ENCODE measurements at places on chromosomes 4 and X.

DNA sequence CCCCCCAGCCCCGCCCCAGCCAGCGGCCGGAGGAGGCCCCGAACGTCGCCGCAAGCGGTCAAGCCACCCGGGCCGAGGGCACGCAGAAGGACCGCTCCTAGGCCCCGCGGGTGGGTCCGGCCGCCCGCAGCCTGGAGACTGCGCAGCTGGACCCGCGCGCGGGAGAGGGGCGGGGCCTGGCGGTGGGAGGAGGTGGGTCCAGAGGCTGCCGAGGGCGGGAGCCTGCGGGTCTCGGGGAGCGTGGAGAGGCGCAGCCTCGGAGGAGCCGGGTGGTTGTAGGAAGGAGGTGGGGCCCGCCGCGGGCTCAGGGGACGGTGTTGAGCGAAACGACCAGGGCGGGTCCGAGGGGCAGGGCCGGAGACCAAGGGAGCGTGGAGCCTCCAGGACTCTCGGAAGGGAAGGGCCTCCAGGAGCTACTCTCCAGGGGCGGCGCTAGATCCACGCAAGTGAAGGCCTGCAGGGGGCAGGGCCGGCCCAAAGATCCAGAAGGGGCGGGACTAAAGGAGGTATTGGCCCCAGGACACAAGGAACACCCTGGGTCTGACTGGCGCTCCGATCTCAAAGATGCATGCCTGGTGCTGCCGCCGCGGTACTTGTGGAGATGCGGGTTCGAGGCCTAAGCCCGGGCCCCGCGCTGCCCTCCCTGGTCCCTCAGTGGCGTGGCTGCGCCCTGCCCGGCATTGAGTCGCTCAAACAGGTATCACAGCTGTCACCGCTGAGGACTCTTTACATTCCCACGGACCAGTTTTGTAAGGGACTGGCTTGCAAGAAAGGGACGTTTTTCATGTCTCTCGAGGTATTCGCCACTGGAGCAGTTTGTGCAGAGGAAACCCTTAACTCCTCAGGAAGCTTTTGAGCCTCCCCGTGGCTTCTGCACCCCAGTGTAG lies 5.9 kb downstream of the TIMM17B start:
- peak; percentile 32 for DNase-seq

DNA sequence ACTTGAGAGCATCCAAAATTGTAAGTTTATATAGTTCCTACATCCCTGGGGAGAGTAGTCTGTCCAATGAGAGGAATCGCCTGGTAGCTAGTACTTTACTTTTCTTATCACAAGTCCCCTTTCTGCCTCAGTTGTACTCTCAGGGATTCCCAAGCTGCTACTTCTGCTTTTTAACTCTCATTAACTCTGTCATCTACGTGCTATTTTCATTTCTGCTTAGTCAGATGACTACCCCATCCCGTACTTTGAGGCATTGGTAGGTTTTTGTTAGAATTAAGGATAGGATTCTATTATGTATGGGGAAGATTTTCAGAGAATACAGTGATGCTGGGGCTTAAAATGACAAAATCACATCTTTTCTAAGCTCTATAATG lies 24.7 kb downstream of the RBPJ start:
- DNase-seq: no peak

GRCh38 chr4:161252520-161253141 lies 911.2 kb downstream of the FSTL5 start:
- no peak for DNase-seq

GRCh38 chr4:118682928-118683327 lies 2.3 kb upstream of the METTL14 start:
- DNase-seq: no peak

DNA sequence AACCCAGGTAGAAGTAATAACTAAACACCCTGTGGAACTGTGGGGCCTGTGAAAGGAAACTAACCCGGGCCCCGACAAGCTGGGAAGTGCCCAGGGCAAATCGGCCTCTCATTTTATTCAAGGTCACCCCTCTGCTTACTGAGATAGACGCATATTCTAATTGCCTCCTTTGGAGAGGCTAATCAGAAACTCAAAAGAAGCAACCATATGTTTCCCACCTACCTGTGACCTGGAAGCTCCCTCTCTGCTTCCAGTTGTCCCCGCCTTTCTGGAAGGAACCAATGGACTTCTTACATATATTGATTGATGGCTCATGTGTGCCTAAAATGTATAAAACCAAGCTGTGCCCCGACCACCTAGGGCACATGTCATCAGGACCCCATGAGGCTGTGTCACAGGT lies 23.1 kb upstream of the DHRSX start:
- DNase-seq: no peak

GRCh38 chrX:11577603-11578002 lies 88.1 kb downstream of the ARHGAP6 start:
- no peak for DNase-seq

- no peak for DNase-seq
Measured at GRCh38 chrX:97616883-97617530, 733.3 kb downstream of the RPA4 start.

GRCh38 chr4:93466446-93466845 lies 362.1 kb upstream of the ATOH1 start:
- no peak for DNase-seq

DNA sequence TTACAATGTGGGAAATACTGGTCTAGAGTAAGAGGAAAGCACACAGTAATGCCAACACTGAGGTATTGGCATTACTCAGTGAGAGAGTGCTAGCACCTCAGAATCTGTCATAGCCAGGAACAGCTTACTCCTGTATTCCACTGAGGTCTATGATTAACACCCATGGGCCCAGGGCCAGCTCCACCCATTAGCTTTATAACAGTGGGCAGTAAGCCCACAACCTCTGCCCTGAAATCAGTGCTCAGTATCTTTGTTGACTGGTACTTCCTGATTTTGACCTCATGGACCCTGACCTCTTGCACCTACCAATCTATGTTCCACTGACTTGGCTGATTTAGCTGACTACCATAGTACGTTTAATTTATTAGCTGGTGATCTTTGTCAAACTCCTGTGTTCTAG lies 56.1 kb downstream of the LANCL3 start:
- DNase-seq: no peak

GRCh38 chrX:69362354-69362753 lies 141.8 kb upstream of the NALF2 start:
- no peak for DNase-seq

GRCh38 chrX:13123247-13123856 lies 78.9 kb upstream of the FAM9C start:
- no peak for DNase-seq

- no peak for DNase-seq
Measured at GRCh38 chr4:114109776-114110175, 130.3 kb upstream of the ARSJ start.

- no peak for DNase-seq
Measured at GRCh38 chr4:159505266-159505975, 402.5 kb downstream of the RAPGEF2 start.

DNA sequence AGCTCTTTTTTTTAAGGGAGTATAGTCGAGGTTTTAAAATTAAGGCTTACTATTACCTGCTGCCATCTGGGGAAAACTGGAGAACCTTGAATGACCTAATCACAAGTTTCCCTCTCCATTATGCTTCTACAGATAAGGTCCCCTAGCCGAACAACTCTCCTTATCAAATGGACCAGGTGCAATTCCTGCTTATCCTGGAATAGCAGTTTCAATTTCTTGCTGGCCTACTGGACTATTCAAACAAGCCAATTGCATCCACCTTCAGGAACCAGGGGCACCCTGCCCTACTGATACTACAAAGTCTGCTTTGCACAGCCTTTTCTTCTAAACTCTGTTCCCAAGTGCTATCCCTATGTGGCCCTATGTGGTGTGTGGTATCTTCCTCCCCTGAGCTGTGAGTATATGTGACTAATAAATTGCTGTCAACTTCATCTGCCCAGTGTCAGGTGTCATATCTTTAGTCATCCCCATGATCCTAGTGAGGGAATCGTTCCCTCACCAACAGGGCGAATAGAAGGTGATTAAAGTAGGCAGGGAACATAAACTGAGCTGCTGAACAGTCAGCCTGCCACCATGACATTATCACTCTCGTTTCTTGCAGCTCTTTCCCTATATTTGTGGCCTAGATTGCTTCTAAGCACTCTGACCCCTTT lies 128.5 kb downstream of the ATG4A start:
- no peak for DNase-seq

- DNase-seq: no peak
Measured at GRCh38 chr4:92163348-92163747, 140.4 kb upstream of the GRID2 start.

- DNase-seq: no peak
Measured at GRCh38 chrX:55033429-55033828, 2.7 kb upstream of the ALAS2 start.

- no peak for DNase-seq
Measured at GRCh38 chr4:186058253-186058979, 10.5 kb upstream of the TLR3 start.

GRCh38 chr4:81492606-81493230 lies 21.0 kb upstream of the RASGEF1B start:
- no peak for DNase-seq

- no peak for DNase-seq
Measured at GRCh38 chr4:2968381-2968780, 5.0 kb downstream of the GRK4 start.

DNA sequence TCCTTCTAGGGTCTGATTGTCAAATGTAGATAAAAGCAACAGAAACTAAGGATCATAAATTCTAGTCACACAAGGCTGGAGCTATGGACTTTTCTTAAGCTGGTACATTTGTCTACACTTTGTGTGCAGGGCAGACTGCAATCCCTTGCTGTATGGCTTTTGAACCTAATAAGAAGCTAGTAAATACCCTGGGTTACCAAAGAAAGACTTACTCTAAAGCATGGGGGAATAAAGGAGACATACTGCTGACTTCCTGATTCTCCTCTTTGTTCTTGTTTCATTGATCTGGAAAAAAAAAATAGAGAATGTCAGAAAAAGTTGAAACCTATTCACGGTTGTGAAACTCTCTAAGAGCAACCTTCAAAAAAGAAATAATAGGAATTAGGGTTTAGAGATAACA lies 216.6 kb upstream of the TLL1 start:
- DNase-seq: no peak

DNA sequence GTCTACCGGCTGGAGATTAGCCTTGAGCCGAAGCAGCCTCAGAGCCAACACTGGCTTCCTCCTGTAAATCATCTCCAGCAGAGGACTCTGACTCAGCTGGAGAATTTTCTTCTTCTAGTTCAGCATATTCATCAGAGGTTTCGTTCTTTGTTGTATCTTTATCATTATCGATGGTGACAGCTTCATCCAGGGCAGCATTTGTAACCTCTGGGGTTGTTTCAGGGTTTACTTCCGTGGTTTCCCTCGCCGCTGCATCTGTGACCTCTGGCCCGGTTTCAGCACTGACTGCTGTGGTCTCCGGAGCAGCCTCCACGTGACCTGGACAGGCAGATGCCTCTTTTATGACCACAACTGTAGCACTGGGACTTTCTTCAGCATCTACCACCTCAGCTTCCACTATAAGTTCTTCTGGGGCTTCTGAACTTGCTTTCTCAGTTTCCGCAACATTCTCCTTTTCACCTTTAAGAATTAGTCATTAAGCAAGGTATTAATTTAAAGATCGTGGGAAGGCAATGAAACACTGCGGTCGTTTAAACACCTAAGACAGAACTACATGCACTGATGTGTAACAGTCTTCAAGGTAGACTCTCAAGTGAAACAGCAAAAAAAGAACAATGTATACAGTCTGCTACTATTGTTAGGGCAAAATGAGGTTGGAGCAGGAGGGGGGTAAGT lies 13.3 kb downstream of the MGARP start:
- DNase-seq: peak; percentile 17

DNA sequence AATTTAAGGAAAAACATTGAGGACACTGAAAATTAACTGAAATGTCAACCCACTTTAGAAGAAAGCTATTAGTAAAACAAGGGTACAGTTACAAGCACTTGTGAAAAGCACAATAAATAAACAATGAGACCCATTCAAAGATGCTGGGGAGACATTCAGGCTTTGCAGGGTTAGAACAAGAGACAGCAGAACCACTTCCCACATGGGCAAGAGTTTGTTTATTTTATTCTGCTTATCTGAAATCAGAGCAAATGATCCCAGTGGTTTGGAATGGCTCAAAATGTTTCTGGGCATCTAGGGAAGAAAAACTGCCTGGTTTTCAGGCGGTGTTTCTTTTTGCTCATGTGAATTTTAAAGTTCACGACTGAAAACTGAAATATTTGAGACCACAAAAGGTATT lies 42.4 kb downstream of the PPP3CA start:
- no peak for DNase-seq

DNA sequence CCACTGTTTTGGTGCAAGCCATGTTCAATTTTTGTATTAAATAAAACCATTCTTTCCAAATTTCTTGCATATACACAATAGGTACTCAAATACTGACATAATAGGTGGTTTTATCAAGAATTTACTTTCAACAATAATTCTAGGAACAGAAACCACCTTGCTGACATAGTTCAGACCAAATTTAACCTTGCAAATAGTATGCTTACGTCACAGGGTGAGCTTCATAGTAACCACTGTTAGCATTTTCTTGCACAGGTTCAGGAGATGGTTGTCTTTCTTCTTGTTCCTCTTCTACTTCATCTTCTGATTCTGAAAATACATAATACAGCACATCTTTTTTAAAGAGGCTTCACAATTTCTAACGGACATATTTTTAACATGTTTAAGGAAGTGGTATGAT lies 17.6 kb downstream of the G3BP2 start:
- no peak for DNase-seq

DNA sequence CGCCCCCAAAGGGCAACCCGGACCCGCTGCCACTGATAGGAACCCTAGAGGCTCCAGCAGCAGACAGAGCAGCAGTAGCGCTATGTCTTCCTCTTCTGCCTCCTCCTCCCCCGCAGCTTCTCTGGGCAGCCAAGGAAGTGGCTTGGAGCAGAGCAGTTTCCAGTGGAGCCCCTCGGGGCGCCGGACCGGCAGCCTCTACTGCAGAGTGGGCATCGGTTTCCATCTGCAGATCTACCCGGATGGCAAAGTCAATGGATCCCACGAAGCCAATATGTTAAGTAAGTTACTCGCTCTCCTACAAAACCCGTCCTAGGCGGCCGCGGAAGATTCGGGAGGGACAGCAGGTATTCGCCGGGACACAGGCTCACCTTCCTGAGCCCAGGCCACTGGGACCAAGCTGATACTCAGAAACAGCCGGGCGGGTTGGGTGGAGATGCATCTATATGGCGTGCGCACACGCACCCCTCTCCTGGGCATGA lies 477 bp downstream of the FGF5 start:
- DNase-seq: no peak

DNA sequence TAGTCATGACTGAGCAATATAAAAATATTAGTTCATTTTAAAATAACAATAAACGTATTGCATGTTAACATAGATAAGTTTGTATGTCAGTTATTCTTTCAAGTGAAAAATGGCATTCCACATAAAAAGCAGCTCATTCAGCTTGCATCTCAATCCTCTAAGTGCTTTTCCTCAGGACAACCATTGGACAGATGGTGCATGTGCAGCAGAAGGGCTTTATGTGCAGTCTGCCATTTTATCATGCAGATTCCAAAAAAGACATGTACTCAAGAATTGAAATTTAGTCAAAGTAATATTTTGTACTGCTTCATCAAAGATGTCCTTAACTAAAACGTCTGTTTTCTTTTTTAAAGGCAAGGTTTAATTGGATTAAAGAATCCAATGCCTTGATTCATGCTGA lies 93.4 kb downstream of the RS1 start:
- no peak for DNase-seq

GRCh38 chrX:39853417-39854030 lies 244.2 kb downstream of the BCOR start:
- DNase-seq: no peak

- no peak for DNase-seq
Measured at GRCh38 chr4:54272051-54272450, 43.0 kb downstream of the PDGFRA start.
